ENCODE measurements at places on chromosomes 4 and X.

DNA sequence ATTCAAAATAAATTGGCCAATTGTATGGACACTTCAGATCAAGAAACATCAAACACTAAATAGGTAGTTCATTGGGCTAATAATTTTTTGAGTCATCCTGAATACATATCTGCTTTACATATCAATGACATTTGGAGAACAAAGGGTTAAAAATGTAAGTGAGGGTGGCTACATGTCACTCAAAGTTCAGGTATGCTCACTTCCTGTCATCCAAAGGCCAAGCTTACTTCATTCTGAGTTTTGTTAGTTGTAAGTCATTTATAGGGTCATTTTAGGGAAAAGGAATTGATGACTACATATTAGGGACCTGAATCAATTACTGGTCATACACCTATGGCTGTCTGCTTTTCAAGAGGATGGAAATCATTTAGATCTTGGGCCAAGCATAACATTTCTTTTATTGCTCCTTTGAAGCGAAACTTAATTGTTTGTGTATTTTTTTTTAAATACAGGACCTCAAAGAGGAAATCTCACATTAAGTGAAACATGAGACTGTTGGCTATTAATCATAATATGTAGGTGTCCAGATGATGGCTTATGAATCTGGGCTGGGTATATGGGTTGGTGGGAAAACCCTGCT lies 119.2 kb upstream of the LEF1 start:
- no peak for DNase-seq

DNA sequence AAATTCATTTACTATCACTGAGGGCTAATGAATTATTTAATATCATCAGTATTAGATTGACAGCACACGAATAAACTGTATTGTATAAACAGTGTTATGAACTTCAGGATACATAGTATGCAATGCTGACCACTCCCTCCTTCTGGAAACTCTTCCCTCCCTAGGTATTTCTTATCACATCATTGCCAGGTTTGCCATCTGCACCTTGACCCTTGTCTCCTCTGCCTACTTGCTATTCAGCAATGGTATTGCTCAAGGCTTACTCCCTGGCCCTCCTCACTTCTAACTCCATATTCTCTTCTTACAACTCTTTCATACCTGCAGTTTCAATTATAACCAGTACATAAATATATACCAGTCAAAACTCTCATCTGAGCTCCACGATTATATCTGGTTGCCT lies 38.9 kb downstream of the ATP8A1 start:
- no peak for DNase-seq

- no peak for DNase-seq
Measured at GRCh38 chrX:31240982-31241381, 169.1 kb upstream of the FTHL17 start.

GRCh38 chrX:12950851-12951594 lies 23.9 kb upstream of the TMSB4X start:
- DNase-seq: no peak

DNA sequence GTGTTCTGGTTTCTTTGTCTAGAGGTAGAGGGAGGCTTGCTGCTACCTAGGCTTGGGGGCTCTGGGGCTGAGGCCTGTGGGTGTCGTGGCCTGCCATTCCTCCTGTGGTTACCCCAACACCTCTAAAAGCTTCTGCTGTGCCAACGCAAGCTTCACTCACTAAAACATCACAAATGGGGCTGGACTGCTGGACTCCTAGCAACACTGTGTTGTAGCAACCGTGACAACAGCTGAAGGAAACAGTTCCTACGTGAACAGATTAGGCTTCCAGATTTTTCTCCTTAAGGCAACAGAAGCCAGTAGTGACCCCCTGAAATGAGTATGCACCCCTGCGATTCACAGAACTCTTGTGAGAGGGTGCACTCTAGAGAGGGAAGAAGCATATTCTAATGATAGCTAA lies 138.3 kb upstream of the TEX13D start:
- DNase-seq: peak; percentile 24

DNA sequence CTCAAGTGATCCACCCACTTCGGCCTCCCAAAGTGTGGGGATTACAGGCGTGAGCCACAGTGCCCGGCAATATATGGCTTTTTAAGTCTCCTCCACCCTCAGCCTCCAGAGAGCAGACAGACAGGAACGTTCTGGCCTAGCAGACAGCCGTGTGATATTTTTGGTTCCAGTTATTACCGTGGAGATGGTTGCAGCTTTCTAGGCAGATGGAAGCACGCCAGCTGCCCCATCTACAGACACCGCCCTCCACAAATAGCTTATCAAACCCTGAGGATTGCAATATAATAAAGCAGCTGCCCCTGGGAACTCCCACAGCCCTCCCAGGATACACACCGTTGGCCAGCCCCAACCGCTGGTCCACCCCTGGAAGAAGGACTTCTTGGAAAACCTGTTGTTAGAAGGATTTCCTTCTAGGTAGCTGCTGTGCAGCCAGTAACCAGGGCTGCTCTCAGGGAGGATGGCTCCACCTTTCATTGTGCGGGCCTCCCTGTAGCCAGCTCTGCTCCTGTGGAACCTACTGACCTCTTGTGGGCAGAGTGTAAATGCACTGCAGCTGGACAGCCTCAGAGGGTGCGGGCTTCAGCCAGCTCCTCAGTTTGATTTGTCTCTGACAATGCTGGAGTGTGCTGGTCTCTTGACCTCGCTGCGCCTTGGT lies 44.0 kb downstream of the SLC25A5 start:
- peak; percentile 66 for DNase-seq

GRCh38 chrX:107654872-107655761 lies 26.8 kb downstream of the PRPS1 start:
- peak; percentile 52 for DNase-seq

GRCh38 chrX:136863826-136864225 lies 16.7 kb downstream of the RBMX start:
- no peak for DNase-seq

GRCh38 chr4:82677327-82677726 lies 115.5 kb upstream of the TMEM150C start:
- no peak for DNase-seq

DNA sequence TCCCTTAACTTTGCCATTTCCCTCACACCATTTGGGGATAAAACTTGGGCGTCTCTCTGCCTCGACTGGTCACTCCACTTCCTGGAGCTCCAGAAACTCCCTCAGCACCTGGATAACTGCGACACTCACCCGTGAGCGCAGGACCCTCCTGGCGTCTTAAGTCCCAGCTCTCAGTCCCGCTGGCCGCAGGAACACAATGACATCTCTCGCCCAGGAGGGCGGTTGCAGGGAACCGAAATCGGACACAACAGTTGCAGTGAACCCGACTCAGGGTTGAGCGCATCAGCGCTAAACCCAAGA lies 370.9 kb upstream of the SMIM31 start:
- no peak for DNase-seq

GRCh38 chr4:154456240-154456639 lies 35.4 kb downstream of the DCHS2 start:
- DNase-seq: no peak

DNA sequence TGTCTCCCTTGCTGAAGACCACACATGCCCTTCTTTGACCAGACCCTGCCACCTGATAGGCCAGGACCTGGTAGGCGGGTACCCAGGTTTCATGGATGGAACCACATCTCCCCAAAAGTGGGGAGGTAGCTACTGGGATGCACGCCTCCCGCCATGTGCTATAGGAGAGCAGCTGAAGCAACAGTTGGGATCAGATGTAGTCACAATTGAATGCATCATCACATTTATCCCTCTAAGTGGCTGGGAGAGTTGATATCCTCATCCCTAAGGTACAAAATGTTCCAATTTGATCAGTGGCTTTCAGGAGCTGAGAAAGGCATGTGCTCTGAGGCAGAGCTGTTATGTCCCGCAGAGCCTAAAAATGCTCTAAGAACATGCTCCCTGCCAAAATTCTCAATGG lies 54.0 kb upstream of the MTM1 start:
- no peak for DNase-seq

DNA sequence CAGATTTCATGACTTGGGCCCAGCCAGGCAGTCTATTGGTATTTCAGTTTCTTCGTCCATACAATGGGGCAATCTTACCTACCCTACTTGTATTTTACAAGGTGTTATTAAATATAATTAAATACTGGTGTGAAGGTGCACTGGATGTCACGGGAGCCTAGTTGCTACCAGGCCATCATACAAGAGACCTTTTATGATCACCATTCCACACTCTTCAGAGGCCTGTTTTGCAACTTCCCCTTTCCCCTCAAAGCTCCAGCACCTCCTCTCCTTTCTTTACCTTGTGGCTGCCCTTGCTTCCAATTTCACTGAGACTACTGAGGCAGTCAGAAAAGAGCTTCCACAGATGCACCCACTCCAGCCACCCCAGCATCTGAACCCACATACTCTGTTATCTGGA lies 93.8 kb upstream of the HELT start:
- DNase-seq: no peak

DNA sequence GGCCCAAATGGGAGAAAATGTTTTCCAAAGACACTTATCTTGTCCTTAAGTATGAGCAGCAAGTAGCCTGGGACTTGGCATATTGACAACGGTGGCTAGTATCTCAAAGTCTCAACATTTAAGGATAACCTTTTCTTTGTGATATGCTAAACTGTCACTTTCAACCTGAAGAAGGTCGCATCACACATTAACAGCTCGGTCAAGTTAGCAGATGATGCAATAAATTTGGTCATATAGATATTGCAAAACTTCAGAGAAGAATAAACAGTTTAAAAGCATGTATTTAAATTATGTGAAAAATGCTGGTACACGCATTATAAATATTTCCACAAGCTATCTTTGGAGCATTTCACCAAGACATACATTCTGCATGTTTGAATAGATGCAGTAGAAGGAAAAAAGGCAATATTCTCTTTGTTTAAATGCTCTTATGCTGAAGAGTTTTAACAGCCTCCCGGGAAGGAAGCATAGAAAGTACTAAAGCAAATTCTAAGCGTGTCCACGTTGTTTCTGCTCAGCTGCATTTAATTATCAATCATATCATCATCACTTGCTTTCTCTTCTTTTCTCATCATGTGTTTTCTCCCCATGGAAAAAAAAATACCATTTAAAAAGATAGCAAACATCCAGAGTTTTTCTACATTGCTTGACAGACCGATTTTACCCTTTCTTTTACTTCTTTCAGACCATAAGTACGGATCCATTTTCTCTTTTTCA lies 24.2 kb downstream of the ARHGAP6 start:
- no peak for DNase-seq

GRCh38 chr4:155208258-155209054 lies at the start of gene NPY2R:
TSS of gene NPY2R (plus strand) at chr4:155208636. CDS start at chr4:155213940, 5,304 bp downstream.
- peak; percentile 15 for DNase-seq

DNA sequence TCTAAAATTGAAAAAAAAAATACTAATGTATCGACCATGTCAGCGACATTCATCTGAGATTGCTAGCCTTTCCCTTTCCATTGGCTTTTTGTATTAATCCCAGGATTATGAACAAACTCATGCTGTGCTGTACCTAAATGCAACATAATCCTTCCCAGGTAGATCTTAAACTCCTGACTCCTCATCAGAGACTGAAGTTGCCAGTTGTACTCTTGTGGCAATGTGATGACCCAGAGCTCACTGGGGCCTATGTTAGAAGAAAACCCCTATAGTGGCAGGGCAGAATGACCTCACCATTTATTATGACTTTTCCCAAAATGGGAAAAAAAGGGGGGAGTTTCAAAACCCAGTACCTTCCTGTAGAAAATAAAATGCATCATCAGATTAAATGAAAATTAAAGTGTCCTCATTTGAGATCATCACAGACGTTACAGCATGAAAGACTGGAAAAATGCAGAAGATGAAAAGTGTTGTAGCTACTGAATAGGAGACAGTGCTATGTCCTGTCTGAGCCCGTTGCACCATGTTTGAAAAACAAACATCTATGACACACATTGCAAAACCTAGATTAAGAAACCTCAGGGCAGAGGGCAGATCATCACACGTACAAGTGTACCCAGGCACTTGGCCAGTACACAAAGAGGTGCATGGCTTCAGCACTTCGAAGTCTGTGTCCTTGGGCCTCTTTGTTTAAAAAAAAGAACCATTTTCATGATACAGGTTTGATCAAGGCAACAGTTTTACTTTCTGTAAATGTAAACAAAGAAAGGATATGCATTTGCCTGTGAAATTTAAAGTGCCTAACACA lies 6.8 kb upstream of the ACSL4 start:
- peak; percentile 58 for DNase-seq

DNA sequence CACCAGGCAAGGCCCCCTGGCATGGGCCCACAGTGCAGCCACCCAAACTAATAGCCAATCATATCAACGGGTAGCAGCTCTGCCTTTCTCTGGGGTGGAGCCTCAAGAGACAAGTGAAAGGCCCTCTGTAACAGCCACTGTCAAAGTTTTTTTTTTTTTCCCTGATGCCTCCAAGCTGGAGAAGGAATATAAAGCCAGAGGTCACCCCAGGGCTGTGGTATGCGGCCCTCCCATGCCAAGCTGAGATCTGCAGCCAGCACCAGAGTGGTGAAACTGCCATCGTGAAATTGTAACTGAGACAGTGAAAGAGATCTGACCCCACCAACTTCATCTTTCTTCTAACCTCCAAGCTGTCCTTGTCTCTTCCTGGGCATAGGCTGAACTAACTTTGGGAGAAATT lies 407.0 kb downstream of the KLHL4 start:
- no peak for DNase-seq
